ENCODE measurements at places on chromosomes 5 and 9.

DNA sequence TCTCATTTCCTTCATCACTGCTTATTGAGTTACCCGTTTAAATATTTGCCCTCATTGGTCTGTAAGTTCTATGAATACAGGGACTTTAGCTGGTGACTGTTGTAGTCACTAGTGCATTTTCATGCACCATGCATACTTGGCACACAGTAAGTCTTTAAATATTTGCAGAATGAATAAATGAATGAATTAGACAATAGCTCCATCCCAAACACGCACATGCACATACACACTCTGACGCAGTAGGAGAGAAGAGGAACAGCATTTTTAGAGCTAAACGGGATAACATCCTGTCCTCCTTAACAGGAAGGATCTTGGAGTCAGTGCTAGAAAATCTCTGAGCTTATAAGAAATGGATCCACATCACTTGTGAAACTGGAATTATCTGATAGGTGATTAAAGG is 447.7 kb downstream of the KIF4B start:
- no peak for DNase-seq

- DNase-seq, result peak; percentile 49
Measured at GRCh38 chr9:6054280-6055099, 39.1 kb upstream of the RANBP6 start.

DNA sequence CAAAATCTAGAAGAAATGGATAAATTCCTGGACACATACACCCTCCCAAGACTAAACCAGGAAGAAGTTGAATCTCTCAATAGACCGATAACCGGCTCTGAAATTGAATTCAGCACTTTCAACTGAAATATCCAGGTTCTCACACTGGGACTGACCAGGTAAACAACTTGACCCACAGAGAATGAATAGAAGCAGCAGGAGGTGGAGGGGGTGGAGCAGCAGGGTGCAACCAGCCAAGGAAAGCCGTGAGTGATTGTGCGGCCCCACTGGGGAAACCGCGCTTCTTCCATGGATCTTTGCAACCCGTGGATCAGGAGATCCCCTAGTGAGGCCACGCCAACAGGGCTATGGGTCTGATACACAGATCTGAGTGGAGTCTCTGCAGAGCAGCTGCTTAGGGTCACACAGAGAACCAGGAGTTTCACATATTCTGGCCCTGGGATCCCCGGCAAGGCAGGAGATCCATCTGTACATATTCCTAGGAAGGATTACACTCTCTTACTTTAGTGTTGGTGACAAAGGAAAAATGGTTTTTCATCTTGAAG is 181.5 kb downstream of the SLCO4C1 start:
- no peak for DNase-seq

DNA sequence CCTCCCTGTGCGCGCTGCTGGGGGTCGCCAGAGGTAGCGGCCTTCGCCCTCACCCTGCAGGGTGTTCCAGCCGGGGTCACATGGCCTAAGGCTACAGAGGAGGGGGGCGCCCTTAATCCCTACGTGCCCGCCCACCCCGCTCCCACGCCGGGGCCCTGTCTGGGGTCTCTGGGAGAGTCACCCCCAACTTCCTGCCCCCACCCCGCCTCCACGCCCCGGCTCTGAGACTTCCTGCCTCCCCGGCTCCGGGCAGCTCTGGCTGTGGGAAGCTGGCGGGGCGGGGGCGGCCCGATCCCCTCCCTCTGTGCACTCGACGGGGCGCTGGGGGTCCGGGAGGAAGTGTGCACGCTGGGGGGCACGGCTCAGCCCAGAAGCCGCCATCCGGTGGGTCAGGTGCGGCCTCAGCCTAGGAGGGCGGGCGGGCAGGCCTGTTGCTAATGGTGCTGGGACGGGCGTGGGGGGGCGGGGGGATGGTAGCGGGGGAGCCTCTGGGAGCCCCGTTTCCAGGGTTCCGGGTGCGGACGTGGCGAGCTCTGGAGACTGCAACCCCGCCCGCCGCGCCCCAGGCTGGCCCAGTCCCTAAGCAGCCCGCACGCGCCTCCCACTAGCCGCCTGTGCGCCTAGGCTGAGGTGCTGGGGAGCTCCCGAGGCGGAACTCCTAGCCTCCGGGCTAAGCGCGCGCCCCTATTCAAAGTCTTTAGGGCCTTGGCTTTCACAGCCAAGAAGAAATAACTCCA is 61.6 kb downstream of the CXXC5 start:
- DNase-seq, result no peak

DNA sequence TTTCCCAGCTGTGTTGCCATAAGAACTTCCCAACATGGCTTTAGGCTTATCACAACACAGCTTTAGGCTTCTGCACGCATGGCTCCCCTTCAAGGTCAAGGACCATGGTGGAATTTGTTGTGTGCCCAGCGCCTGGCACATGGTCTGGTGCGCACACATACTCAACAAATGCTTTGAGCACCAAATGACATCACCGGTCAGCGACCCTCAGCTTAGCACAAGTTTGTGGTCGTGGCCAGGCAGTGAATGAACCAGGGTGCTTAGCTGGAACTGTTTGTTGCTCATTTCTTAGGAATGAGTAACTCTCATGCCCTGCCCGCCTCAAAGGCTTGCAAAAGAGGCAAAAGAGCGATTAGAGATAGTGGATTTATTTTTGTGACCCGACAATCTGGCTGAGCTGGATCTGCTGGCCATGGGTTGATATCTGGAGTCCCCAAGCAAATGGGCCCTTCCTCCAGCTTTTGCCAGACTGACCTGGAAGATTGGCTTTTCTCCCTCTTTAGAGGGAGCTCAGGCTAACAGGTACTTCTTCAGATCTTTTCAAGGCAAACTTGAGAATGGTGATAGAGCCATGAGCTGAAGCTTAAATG is 58.9 kb downstream of the DAP start:
- peak; percentile 100 for DNase-seq

DNA sequence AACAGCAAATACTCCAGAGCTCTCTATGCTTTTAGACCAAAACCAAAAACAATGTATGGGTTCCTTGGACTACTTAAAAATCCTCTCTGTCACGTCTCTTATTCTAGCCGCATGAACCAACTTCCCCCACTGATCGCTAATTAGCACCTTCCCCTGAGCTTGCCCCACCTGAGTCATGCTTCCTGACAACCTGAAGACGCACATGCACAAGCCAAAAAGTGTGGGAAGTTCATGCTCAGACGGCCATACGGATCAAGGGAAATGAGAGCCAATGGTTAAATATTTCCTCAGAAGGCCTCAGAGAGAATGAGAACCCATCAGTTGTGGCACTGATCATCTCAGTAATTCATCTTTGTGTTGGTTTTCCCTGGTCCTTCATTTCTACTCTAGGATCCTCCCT is 199.7 kb downstream of the BNC2 start:
- no peak for DNase-seq

DNA sequence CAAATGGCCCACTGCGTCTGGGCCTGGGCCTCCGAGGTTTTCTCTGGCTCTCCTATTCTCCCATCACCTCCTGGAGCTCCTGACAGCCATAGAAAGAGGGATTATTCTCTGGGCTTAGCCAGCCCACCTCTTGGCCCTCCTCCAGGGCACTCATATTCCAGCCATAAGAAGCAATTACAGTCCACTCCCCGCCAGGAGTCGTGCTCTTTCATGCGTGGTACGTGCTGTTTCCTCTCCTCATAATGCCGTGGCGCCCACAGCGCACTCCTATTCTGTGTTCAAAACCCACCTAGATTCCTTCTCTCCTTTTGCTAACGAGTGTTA is 240.8 kb upstream of the ZNF462 start:
- DNase-seq, result no peak

- DNase-seq, result peak; percentile 52
Measured at GRCh38 chr5:38866362-38867031, 20.7 kb downstream of the OSMR start.

DNA sequence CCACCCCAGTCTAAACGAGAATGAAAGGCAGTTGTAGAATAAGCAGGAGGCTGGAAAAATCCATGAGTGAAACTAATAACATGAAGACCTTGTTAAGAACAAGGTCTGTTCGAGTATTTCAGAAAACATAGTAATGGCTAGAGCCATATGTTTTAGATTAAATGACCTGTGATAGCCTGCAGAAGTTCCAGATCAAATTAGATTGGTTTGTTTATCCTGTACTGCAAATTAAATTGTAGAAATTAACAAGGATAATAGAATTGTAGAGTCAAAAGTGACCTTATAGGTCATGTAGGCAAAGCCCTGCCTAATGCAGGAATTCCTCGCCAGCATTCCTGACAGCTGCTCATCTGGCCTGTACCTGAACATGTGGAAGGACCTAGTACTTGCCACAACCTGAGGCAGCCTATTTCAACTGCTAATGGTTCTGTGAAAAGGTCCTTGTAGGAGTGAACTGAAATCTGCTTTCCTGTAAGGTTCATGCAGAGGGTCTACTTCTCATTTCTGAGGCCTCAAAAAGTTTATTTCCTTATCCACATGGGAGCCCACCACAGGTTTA is 17.2 kb downstream of the LIX1 start:
- DNase-seq, result no peak

Data from RCC 7860 (cell line).